Neural cell (in vitro differentiated cells): ENCODE measurements at places on chromosomes 6 and 20. TPM values are rescaled to one million over a fixed set of nuclear protein-coding genes. Genes with fewer than 3 reads are reported as not detected.

The TFAP2B gene
- polyA plus RNA-seq: not detected in 2 replicates

The RNF8 gene
- 54.0 and 60.9 TPM in 2 replicates for polyA plus RNA-seq

The TSHZ2 gene
- 4.6 and 6.0 TPM in 2 replicates for polyA plus RNA-seq

The CASS4 gene
- polyA plus RNA-seq: 0.56 TPM in 1 of 2 replicates, not detected in the other

The CCN5 gene
- not detected in 2 replicates for polyA plus RNA-seq

The TINAG gene
- 1.1 TPM in 1 of 2 replicates, not detected in the other for polyA plus RNA-seq

The ATAT1 gene
- 54.9 and 70.4 TPM in 2 replicates for polyA plus RNA-seq

The CLDN20 gene
- 1.2 TPM in 1 of 2 replicates, not detected in the other for polyA plus RNA-seq

The HMGCLL1 gene
- polyA plus RNA-seq: 54.2 and 59.7 TPM in 2 replicates

The LRRC73 gene
- 4.7 and 6.9 TPM in 2 replicates for polyA plus RNA-seq

The APOM gene
- 1.3 and 4.4 TPM in 2 replicates for polyA plus RNA-seq

The BTNL2 gene
- not detected in 2 replicates for polyA plus RNA-seq

The ARHGAP40 gene
- polyA plus RNA-seq: 0.61 TPM in 1 of 2 replicates, not detected in the other

The RAET1L gene
- polyA plus RNA-seq: not detected in 2 replicates

The KCNK16 gene
- not detected in 2 replicates for polyA plus RNA-seq

The LY86 gene
- not detected in 2 replicates for polyA plus RNA-seq

The FABP7 gene
- polyA plus RNA-seq: 27.7 and 37.2 TPM in 2 replicates

The SYCP2 gene
- polyA plus RNA-seq: 1.4 and 2.3 TPM in 2 replicates

The CPNE5 gene
- polyA plus RNA-seq: 8.7 and 9.5 TPM in 2 replicates

The CDH22 gene
- 2.1 and 2.5 TPM in 2 replicates for polyA plus RNA-seq

The PROKR2 gene
- polyA plus RNA-seq: not detected in 2 replicates

The ARMH2 gene
- polyA plus RNA-seq: 0.73 TPM in 1 of 2 replicates, not detected in the other

The PRR18 gene
- polyA plus RNA-seq: not detected in 2 replicates

The HDGFL1 gene
- polyA plus RNA-seq: not detected in 2 replicates

The KCNB1 gene
- polyA plus RNA-seq: 3.6 and 4.4 TPM in 2 replicates

The PIM1 gene
- polyA plus RNA-seq: 4.1 and 8.7 TPM in 2 replicates

The SLCO4A1 gene
- 2.5 and 3.5 TPM in 2 replicates for polyA plus RNA-seq

The VIP gene
- 0.63 TPM in 1 of 2 replicates, not detected in the other for polyA plus RNA-seq
